Activated CD4-positive, alpha-beta T cell treated with anti-CD3 and anti-CD28 coated beads, Interleukin-2, amount 50 U/mL, for 1 hour (primary cell): ENCODE measurements at places on chromosomes 13 and 19.

- no peak for DNase-seq
Measured at GRCh38 chr13:94967183-94968039, 255.1 kb upstream of the SOX21 start.

GRCh38 chr13:101875091-101875490 is 422.6 kb downstream of the ITGBL1 start:
- no peak for DNase-seq

DNA sequence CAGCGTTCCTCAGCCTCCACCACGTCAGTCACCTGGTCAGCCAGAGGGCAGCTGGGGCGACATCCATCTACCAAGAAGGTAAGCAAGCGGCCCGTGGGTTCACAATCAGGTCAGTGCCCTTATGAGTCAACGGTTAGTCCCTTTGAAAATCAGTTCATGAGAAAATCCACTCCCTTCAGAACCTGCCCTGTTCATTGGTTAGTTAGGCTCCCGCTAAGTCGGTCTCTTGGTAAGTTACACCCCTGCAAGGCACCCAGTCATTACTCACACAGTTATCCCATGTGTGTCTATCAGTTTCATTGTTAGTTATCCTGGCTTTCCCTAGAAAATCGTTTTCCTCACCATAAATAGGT is 564 bp downstream of the SIGLECL1 start:
- DNase-seq = no peak

DNA sequence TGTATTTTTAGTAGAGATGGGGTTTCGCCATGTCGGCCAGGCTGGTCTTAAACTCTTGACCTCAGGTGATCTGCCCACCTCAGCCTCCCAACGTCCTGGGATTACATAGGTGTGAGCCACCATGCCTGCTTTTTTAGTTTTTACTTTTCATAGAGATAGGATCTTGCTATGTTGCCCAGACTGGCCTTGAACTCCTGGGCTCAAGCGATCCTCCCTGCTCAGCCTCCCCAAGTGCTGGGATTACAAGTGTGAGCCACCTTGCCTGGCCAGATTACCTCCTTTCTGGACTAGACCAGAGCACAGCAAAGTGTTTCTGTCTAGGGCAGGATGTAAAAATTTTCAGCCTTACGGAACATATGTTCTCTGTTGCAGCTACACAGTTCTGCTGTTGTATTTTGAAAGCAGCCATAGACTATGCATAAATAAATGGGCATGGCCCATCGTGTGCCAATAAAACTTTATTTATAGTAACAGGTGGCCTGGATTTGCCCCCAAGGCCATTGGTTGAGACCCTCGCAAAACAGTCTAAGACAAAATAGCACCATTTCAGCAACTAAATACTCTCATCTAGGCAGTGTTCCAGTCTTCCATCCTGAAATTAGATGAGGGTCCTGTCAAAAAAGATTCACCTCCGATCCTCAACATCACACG is 36.0 kb downstream of the GNG7 start:
- DNase-seq = no peak

DNA sequence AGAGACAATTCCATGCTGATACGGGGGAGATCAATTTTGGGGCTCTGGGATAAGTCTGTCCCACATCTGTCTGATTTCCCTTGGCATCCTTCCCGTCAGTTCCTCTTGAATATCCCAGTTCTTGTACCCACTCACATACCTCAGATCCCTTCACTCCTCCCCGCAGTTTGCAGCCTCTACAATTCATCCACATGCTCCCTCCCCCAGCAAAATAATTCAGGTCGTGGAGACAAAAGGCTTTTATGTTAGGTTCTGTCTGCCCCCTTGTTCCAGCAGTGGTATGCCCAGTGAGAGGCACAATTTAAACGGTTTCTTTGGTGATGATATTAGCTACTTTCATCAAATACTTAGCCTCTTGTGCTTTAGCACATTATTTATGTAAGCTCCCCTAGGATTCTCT is 9.6 kb downstream of the RPS16 start:
- DNase-seq = no peak

DNA sequence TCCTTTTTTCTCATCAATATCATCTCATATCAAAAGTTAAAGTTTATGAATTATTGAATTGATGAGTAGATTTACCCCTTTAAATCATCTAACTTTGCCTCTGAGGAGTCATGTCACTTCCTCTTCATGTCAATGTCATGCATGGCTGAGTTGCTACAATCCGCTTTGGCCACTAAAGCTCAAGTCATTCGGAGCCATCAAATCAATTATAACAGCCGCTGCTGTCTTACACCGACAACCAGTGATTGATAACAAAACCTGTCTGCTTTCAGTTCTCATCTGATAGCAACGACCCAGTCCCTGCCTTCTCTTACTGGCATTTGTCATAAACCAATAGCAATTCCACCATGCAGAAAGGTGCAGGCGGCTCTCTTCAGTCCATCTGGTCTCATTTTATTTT is 429.3 kb downstream of the DIAPH3 start:
- DNase-seq = no peak

- no peak for DNase-seq
Measured at GRCh38 chr19:682678-683320, 6.6 kb downstream of the FSTL3 start.

- DNase-seq = no peak
Measured at GRCh38 chr19:33814181-33815165, 17.8 kb downstream of the KCTD15 start.

- no peak for DNase-seq
Measured at GRCh38 chr13:84439108-84439507, 556.8 kb upstream of the SLITRK1 start.

DNA sequence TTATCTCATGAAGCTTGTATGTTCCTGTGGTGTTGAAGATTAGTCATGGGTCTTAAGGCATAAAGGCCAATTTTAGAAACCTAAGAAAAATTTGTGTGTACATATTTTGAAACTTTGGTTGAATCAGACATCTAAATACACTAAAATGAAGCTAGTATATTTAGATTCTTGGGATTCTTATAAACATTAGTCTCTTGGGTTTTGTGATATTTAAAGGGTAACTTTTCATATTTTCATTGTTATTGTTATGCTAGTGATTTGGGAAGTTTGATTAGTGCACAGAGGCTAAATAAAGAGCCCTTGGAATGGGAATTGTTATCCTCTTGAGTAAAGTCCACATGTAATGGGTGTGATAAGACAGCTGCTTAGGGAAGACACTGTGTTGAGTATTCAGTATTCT is 24.5 kb downstream of the UBA2 start:
- DNase-seq = no peak

DNA sequence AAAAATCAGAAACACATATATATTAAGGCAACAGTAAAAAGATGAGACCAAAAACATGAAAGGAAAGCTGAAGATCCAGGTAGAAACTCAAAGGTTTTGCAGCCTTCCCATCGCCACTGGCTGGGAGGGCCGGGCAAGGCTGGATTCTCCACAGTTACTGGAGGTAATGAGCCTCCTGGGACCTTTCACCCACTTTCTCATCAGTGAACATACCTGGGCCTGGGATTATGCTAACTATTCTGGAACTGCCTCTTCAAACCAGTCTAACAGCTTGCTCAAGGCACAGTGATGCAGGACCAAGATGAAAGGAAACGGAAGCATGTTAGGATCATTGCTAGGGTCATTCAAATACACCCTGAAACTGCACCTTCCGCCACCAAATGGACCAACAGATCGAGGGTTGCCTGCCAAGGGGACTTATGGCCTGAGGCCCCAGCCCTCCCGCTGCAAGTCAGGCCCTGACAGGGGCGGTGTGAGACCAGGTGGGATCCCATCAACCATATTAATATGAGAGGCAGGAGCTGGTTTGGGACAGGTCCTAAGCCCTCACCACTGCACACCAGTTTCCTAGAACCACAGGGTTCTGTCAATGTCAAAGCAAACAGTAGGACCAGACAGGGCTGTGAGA is 28.4 kb upstream of the ATP12A start:
- DNase-seq = no peak

DNA sequence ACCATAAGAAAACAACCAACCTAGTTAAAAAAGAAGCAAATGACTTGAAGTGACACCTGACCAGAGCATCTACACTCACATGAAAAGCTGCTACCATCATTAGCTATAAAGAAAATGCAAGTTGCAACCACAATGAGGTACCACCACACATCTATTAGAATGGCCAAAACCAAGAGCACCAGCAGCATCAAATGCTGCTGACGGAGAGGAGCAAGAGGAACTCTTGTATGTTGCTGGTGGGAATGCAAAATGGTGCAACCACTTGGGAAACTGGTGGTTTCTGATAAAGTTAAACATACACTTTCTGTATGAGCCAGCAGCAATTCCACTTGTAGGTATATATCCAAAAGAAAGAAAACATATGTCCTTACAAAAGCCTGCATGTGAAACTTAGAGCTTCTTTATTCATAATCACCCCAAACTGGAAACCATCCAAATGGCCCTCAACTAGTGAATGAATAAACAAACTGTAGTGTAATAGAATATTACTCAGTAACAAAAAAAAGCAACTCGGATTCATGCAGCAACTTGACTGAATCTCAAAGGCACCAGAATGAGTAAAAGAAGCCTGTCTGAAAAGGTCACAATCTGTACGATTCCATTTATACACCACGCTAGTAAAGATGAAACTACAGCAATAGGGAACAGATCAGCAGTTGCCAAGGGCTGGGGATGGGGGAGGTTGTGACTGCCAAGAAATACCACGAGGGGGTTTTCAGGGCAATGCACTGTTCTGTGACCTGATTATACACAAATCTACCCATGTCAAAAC is 60.9 kb upstream of the RANBP3 start:
- DNase-seq = no peak

DNA sequence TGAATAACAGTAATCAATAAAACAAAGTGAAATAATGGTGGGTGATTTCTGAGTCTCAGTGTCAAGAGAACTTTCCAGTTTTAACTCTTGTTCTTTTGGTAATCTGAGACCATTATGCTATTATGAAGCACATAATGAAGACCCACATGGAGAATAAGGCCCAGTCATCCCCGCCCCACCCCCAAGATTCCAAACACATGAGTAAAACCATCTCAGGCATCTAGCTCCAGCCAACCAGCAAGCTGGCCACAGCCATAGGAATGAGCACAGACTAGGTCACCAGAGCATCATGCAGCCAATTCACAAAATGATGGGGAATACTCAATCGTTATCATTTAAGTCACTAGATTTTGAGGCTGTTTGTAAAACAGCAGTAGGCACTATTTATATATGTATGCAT is 1769.0 kb upstream of the PCDH20 start:
- no peak for DNase-seq

DNA sequence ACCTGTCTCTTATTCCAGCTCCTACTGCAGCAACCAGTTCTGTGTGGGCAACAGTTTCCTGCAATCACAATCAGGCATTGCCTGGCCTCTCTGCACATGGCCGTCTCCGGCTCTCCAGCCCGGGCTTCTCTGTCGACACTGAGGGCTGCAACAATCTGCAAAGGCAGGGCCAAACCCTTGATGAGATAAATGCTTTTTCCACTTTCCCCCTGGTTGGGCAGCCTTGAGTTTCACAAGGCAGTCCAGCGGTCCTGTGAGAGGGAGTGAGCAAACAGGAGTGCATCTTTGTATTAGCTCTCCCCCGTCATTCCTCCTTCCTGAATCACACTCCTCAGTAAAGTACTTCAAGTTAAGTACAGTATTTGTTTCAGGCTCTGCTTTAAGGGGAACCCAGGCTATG is 40.7 kb upstream of the VWA8 start:
- DNase-seq = no peak

- DNase-seq = no peak
Measured at GRCh38 chr19:42203700-42204099, 13.8 kb downstream of the DEDD2 start.

DNA sequence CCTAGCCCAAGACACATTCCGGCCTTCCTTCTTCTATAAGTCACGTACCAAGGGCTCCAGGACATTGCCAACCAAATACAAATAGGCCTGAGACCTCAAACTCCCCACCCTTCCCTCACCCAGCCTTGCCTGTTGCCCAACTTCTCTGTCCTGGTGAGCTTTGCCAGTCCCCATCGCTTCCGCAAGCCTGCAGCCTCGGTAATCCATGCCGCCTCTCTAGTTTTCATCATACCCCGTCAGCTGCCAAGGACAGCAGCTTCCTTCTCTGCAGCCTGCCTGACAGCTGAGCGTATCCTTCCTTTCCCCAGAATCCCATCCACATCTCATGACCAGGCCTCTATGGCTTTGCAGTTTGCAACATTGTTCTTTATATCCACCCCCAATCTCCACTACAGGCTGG is 36.6 kb upstream of the POMP start:
- no peak for DNase-seq

- DNase-seq = no peak
Measured at GRCh38 chr19:32550666-32551065, 30.3 kb upstream of the PDCD5 start.

DNA sequence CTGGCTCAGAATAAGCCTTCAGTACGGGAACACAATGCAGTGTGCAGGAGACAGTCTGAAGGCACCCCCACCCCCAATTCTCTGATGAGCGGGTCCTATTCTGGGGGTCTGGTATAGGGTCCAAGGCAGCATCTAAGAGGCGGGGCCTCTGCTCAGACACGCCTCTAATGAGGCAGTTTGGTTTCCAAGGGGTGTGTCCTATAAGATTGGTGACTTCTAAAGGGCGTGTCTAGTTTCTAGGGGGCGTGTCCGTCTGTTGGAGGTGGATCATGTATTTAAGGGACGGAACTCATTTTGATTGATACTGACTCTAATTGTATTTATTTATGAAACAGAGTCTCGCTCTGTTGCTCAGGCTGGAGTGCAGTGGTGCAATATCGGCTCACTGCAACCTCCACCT is 8.7 kb downstream of the FIZ1 start:
- DNase-seq = no peak

- DNase-seq = no peak
Measured at GRCh38 chr13:100273552-100273951, 184.7 kb downstream of the PCCA start.

DNA sequence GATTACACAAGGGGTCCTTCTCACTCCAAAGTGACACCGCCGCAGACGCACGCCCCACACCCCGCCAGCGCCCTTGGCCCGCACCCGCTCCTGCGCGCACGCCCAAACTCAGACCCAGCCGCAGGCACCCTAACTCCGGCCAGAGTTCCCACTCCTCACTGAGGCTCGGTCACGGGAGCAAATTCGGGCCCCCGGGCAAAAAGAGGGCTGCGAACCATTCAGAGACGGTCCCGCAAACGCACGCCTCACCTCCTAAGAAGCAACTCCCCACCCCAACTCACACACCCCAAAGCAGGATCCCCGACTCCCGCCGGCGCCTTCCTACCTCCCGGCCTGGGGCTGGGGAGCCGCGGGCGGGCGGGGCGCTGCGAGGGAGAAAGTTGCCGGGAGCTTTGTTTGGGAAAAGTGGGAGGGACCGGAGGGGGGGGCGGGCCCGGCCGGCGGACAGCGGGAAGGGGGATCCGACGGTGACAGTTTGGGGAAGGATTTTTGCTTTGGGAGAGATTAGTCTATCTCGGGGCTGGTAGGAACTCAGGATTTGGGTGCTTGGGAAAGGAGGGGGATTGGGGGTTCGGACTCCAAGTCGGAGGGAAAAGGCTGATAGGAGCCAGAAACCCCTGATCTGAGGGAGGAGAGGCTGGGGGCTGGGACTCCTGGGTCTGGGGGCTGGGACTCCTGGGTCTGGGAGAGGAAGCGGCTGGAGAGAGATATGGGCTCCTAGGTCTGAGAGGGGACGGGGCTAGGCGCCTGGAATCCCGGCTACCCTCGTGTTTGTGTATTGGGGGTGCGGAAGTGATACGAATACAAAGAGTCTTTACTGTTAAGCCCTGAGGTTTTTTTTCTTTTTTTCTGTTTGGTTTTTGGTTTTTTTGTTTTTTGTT is at the start of gene TEAD2:
Gene TEAD2, minus strand, starts transcription at position 369 of the 881 bp plus-strand sequence. CDS start 2,341 bp downstream, outside the sequence.
- no peak for DNase-seq
